ENCODE measurements at places on chromosomes 7 and 10. TPM values are rescaled to one million over a fixed set of nuclear protein-coding genes. Genes with fewer than 3 reads are reported as not detected.

RGS10 gene
- 2.3 TPM for total RNA-seq

HOXA5 gene
- total RNA-seq, result 4.1 TPM

AKR1C1 gene
- 30.8 TPM for total RNA-seq

SPDYE5 gene
- not detected for total RNA-seq

FEZF1 gene
- total RNA-seq, result not detected

PLAC9 gene
- 3.7 TPM for total RNA-seq

ADARB2 gene
- total RNA-seq, result not detected

SLC13A1 gene
- total RNA-seq, result not detected

TRIM50 gene
- total RNA-seq, result not detected

BCAP29 gene
- 47.2 TPM for total RNA-seq

SPAM1 gene
- total RNA-seq, result not detected

OGDHL gene
- total RNA-seq, result 1.0 TPM

YAE1 gene
- 18.3 TPM for total RNA-seq

MYL10 gene
- not detected for total RNA-seq

IFIT2 gene
- 27.3 TPM for total RNA-seq

SLC16A9 gene
- 0.26 TPM for total RNA-seq

TAS2R41 gene
- not detected for total RNA-seq

PFKFB3 gene
- 24.5 TPM for total RNA-seq

TMEM270 gene
- total RNA-seq, result not detected

FOXP2 gene
- 7.6 TPM for total RNA-seq

EPHA1 gene
- total RNA-seq, result under 0.01 TPM

SAMD9L gene
- total RNA-seq, result 8.0 TPM

CFAP58 gene
- 0.89 TPM for total RNA-seq

FAM24B gene
- total RNA-seq, result 3.2 TPM

SFTPD gene
- total RNA-seq, result not detected

BTBD16 gene
- total RNA-seq, result not detected

SLF2 gene
- total RNA-seq, result 22.8 TPM

CADPS2 gene
- total RNA-seq, result 49.2 TPM

NOS3 gene
- total RNA-seq, result 28.4 TPM

PRSS37 gene
- not detected for total RNA-seq

C7orf57 gene
- total RNA-seq, result not detected

POM121 gene
- 3.0 TPM for total RNA-seq

WASHC2A gene
- 27.3 TPM for total RNA-seq

WNT8B gene
- under 0.01 TPM for total RNA-seq

WNT16 gene
- not detected for total RNA-seq

CFTR gene
- total RNA-seq, result not detected

NEUROD6 gene
- total RNA-seq, result not detected

ZMIZ2 gene
- 7.5 TPM for total RNA-seq
